ENCODE measurements at places on chromosomes 7 and 10.

DNA sequence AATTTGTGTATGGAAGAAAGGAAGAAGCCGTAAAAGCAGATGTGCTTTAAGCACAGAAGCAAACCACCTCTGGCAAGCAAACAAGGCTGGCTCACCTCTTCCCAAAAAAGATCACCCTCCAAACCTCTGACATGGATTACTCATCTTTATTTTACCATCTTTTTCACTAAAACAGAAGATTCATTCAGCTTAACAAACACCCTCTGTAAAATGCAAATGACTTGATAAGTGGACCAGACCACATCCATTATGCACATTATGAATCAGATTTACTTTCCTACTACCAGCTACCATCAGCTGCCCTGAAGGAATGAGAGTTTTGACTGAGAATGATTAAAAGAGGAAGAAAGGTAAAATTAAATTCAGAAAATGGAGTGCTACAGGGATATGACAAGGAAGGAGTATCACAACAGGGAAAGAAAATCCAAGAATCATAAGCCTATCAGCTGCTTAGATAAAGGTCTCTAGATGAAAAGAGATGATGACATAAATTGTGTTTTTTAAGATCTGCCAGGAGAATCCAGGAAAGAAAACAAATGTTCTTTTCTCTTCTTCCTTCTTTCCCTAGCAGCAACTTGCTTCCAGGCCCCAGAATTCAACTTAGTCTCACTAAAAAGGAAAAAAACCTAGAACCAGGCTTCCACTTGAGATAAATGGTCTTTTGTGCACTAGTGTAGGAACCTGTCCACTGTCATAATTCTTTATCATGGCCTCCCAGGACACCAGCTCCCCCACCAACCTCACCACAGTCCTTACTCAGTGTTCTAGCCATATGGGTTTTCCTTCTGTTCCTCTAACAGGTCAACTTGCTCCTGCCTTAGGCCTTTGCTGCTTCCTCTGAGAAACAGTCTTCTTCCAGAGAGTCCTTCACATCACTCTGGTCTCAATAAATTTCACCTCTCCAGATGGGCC, 47.4 kb downstream of the JAZF1 start:
- no peak for DNase-seq

- no peak for DNase-seq
Measured at GRCh38 chr10:85789982-85790789, 576.4 kb downstream of the GRID1 start.

- DNase-seq: no peak
Measured at GRCh38 chr7:130982160-130982638, 248.2 kb upstream of the KLF14 start.

GRCh38 chr7:27209933-27210440, 10.1 kb upstream of the HOXA13 start:
- DNase-seq: peak; percentile 68

DNA sequence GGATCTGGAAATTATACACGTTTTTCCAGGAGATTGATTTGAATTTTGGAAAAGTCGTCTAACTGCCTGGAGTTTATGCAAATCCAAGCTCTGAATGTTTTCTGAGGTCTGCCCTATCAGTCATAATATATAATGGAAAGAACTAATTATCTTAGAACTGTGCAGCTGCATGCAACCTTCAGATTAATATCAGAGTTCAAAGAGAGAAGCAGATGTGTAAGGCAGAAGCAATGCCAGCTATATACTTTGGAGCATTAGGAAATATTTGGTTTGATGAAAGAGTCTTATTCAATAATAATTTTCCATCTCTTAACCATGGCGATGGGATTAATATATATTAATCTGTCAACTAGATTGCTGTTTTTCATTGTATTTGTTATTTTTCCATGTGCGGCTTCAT, 500.9 kb downstream of the NEBL start:
- no peak for DNase-seq

- DNase-seq: peak; percentile 37
Measured at GRCh38 chr7:74439541-74439940, 14.2 kb upstream of the GTF2IRD1 start.

- no peak for DNase-seq
Measured at GRCh38 chr7:20597339-20597738, 18.1 kb upstream of the ABCB5 start.

- DNase-seq: no peak
Measured at GRCh38 chr10:74071157-74071556, 73.2 kb downstream of the VCL start.

- no peak for DNase-seq
Measured at GRCh38 chr7:94908323-94909178, 1.2 kb downstream of the PPP1R9A start.

DNA sequence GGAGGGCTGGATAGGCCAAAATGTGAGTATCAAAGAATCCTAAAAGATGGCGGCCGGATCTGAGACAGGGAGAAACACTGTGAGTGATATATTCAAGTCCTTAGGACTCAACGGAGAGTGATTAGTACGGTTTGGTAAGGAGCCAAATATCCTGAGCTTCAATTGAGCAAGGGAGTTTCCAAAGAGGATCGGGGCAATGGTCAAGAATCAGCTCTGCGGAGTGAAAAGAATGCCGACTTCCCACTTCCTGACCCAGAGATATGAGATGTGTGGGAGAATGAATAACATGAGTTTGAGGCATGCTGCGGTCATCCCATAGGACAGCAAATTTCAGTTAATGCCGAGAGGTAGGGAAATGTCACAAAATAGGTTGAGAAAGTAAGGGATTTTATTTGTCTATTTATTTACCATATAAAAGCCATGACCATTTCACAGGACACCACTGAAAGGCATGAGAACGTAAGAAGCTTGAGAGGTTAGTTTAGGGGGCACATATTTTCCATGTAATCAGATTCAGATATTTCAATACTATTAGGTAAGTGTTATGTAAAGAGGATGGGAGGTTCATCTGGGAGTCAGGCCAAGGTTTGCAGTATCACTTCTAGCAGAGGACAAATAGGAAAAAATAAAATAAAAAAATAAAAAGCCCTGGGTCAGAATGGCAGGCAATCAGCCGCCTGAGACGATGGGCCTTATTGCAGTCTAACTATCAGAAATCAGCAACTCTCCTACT, 165.6 kb downstream of the HGF start:
- DNase-seq: no peak

GRCh38 chr10:63157845-63158624, 24.9 kb downstream of the NRBF2 start:
- no peak for DNase-seq

DNA sequence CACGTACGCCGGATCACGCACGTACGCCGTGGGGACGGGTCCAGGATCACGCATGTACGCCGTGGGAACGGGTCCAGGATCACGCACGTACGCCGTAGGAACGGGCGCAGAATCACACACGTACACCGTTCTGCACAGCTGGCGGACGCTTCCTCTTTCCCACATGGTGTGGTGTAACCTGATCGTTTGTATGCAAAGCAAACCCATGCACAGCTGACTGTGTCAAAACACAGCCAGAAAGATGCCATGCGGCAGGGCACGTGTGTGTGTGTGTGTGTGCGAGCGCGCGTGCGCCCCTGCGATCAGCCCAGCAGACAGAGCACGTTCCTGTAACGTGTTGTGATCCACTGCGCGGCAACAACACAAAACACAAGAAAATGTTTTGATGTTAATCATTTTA, 573.6 kb downstream of the DNAJB6 start:
- no peak for DNase-seq

DNA sequence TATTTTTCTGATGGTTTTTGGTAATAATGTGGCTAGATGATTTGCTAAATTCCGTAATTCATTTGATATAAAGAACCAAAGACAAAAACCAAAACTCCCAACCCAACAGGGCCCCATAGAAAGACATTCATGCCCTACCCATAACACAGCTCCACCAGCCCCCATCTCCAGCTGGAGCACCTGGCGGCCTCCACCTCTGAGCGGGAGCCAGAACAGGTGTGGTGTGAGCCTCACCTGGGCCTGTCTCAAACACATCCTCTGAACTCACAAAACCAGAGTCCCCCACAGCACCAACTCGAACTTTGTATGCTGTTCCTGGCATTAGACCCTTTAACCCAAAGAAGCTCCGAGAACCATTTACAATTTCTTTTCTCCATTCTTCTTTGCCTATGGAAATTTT, 36.5 kb upstream of the LAMB4 start:
- DNase-seq: no peak

GRCh38 chr10:60573336-60573735, 183.7 kb upstream of the ANK3 start:
- no peak for DNase-seq

DNA sequence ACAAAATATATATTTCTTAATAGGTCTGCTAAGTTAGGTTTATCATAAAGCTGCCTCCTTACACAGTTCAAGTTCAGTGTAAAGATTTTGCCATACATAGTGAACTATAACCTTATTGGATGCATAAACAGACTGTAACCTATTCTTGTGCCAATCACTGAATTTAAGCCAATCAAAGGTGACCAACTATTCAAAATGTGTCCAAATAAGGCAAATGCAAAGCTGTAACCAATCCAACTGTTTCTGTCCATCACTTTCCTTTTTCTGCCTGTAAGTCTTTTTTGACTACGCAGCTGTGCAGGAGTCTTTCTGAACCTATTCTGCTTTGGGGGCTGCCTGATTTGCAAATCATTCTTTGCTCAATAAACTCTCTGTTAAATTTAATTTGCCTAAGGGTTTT, 11.6 kb upstream of the DNMBP start:
- DNase-seq: no peak

DNA sequence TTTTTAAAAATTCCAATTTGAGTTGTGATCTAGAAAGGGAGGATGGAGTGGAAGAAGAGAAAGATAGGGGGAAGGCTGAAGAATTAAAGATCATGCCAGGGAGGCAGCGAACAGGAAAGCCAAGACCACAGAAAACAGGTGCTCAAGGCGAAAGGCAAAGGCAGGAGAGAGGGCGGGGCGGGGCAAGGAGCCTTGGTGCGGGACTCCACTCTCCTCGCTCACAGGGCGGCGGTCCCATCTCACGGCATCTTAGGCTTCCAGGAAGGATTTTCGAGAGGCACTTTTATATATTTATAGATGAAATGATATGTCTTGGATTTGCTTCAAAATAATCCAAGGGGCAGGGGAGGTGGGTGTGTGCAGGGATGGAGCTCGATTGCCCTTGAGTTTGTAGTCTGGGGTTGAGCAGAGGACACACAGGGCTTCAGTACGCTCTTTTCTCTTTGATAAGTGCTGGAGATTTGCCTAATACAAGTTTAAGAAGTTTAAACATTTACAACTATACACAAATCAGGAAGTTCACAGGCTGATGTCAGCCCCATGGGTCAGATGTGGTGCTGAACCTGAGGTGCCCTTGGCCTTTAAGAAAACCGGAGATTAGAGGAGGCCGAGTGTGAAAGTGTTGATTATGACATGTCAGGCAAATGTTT, 161.1 kb downstream of the PRKAG2 start:
- no peak for DNase-seq

DNA sequence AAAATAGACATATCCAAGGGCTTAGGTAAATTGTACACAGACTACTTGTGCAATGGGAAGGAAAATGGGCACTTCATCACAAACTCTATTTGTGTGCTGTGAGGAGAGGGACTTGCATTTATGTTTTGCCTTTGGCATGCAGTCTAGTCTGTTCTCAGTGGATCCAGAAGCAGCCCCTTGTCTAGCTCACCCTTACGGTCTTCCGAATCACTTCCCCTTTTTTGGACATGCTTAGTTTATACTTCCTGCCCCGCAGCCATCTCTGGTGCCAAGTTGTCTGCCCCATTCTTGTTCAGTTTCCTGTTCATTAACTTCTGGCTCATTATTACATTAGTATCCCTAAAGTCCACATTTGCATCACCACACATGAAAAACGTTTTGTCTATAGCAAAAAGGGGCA, 161.6 kb downstream of the NRCAM start:
- no peak for DNase-seq

- peak; percentile 45 for DNase-seq
Measured at GRCh38 chr10:119362122-119362521, 154.8 kb downstream of the GRK5 start.

DNA sequence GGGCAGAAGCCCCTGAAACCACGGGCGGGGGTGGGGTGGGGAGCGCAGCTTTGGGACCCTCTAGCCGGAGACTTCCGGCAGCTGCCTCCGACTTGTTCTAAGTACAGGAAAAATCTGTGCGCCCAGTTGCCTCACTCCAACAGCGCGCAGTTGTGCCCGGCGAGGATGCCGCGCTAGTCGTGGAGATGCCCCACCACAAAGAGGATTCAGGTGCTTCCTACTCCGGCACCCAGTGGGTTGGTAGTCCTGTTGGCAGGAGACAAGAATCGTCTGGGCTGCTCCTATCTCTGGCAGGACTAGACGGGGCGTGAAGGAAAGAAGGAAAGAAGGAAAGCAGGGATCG, 465 bp upstream of the NPY start:
- no peak for DNase-seq

DNA sequence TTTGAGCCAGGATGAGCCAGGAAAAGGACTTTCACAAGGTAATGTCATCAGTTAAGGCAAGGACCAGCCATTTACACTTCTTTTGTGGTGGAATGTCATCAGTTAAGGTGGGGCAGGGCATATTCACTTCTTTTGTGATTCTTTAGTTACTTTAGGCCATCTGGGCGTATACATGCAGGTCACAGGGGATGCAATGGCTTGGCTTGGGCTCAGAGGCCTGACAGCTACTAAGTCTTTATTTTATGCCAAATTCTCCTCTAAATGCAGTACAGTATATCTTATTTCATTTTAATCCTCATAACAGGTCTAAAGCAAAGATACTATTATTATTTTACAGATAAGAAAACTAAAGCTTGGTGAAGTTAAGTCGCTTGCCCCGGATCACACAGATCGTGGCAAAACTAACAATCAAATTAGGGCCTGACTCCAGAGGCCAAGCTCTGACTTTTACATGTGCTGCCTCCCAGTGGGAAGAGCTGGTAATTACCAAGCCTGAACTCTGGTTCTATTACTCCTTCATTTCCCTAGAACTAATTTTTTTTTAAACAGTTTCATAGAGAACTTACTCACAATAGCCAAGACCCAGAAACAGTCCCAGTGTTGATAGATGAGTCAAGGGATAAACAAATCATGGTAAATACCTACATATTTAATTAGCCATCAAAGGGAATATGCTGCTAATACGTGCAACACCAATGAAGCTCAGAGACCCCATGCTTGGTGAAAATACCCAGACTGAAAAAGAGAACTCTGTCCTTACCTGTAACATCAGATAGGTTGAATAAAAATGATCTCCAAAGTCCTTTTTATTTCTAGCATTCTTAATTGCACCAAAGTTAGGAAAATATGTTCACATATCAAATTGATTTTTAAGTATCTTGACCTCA, 35.4 kb downstream of the C7orf25 start:
- DNase-seq: no peak

GRCh38 chr10:98258683-98259454, 9.1 kb downstream of the LOXL4 start:
- DNase-seq: no peak

- no peak for DNase-seq
Measured at GRCh38 chr10:98006266-98006665, 24.2 kb downstream of the CRTAC1 start.

- DNase-seq: no peak
Measured at GRCh38 chr7:18995270-18995671, 122.2 kb downstream of the TWIST1 start.

GRCh38 chr7:102264367-102264891, 22.2 kb upstream of the SH2B2 start:
- no peak for DNase-seq
